Amygdala (tissue), 56 donors: ENCODE measurements at places on chromosomes 1 and 21.

GRCh38 chr1:168179438-168180147 is 831 bp downstream of the TIPRL start:
- no peak for DNase-seq

- no peak for DNase-seq
These were observed 1.1 kb upstream of the GRHL3 start for GRCh38 chr1:24317956-24318614.

- DNase-seq, result no peak
These were observed 114.6 kb downstream of the LIPI start for GRCh38 chr21:14096172-14096571.

DNA sequence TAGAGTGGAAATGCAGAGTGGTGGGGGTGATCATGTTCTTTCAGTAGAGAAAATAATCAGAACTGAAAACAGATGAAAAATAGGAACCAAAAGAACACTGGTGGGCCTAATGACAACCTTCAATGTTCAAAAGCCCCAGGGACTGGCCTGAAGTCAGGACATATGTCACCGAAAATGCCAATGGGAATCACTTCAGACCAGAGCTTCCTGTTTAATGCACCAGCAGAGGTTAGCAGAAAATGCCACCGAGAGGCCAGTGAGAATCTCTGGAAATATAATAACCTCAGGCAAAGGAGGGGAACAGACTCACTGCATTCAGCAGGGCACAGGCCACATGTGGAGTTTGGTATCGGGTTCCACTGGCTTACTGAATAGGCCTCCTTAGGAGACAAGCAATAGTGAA is 15.9 kb upstream of the CD58 start:
- no peak for DNase-seq

DNA sequence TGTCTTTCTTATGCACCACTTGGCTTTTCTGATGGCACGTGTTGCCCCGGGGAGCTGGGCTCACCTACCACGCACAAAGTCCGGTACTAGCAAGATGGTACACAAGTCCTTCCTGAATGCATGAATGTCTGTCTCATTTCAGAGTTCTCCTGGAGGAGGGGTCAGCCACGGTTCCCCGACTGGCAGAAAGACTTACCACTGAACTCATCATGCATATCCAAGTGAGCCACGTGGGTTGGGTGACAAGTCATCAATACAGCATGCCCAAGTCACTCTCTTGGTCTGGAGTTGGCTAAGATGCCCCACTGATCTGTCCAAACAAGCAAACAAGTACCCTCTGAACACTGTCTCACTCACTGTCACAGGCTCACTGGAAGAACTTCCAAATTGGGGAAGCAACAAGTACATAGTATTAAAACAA is 28.6 kb upstream of the MX1 start:
- no peak for DNase-seq

- no peak for DNase-seq
These were observed 7.1 kb upstream of the ITGB2 start for GRCh38 chr21:44927587-44928461.

DNA sequence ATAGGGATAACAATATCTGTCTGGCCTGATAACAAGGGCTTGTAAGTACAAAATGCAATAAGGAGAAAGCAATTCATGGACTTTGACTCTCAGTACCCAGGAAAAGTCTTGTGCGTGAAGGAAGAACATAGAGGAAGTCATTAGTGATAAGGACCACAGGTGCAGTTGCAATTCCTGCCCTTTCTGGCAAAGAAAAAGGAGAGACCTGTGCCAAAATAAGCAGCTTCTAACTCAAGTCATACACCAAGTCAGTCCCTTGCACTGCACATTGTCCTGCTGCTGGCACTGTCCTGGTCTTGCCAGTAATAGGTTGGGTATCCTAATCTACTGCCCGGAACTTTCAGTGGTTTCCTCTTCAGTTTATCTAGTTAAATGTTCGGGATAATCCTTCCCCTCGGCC is 14.8 kb upstream of the SOD1 start:
- DNase-seq, result no peak

DNA sequence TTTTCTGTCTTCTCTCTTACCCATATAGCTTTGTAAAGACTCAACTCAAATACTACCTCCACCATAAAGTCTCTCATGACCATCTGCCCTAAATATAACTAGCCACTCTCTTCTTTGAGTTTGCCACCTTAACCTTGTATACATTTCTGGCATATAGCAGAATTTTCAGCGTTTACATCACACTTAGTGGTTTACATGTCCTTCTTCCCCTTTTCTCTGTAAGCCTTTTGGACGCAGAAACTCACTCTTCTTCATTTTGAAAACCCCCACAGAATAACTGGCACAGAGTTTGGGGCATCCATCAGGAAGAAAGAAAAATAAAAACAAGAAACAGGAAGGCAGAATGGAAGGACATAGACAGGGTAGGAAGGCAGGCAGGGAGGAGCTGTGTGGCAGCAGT is 131.8 kb upstream of the DUSP10 start:
- DNase-seq, result no peak

DNA sequence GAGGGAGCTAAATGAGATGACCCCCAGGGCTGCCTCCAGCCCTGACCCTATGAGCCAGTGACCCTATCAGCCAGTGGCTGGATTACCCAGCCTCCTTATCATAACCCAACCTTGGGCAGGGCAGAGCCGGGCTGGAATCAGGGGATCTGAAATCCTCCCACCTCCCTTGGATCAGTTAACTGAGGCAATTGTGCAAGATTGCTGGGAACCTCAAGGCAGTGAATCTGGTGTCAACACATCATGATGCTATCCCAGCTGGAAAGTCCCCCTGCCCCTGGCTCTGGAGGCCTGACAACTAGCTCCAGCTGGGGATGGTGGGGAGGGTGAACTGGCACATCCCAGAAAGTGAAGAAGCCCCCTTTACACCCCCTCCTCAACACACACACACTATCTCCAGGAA is 6.4 kb upstream of the TSPAN1 start:
- DNase-seq, result no peak

DNA sequence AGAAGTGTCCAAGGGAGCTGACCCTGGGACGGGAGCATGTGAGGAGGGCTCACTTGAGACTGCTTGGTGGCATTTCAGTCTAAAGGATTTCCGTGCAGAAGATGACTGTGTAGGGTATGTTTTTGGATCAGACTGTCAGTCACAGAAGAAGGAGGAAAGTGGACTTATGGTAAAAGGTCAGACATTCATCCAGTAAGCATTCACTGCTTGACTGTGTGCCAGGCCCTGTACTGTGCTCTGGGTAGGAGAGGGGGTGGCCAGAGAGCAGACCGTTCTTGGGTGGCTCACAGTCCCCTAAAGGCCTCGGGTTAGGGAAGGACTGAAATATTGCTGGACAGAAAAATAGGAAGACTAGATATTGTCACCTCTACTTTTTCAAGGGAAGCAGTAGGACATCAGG is 2.1 kb upstream of the SERINC2 start:
- no peak for DNase-seq

GRCh38 chr1:173367136-173367535 is 110.0 kb upstream of the PRDX6 start:
- DNase-seq, result no peak

DNA sequence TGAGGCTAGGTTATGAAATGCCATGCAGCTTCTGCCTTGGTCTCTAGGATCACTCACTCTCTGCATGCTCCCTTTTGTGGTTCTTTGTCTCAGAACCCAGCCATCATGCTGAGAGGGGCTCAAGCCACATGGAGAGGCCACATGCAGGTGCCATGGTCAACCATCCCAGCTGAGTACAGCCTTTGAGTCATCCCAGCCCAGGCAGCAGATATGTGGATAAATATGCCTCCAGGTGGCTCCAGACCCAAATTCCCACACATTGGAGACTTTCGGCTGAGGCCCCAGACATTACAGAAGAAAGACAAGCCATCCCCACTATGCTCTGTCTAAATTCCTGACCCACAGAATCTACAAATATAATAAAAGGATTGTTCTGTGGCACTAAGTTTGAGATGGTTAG is 102.0 kb downstream of the LHX9 start:
- DNase-seq, result no peak

DNA sequence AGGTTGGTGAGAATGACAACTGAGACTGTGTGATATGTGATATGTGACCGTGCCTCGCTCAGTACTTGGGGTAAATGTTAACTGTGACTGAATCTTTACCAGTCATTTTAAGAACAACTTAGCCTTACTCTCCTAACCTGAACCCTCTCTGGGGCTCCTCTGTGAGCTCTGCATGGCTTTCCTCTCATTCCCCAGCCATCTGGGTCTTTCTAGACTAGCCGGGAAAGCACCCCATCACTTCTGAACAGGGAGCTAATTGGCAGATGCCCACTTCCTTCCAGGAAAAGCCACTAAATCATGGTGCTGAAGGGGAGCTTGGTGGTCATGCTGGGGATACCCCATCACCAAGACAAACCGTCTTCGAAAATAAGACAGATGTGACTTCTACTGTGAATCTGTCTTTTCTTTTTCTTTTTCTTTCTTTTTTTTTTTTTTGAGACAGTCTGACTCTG is 16.5 kb upstream of the FOXO6 start:
- no peak for DNase-seq

DNA sequence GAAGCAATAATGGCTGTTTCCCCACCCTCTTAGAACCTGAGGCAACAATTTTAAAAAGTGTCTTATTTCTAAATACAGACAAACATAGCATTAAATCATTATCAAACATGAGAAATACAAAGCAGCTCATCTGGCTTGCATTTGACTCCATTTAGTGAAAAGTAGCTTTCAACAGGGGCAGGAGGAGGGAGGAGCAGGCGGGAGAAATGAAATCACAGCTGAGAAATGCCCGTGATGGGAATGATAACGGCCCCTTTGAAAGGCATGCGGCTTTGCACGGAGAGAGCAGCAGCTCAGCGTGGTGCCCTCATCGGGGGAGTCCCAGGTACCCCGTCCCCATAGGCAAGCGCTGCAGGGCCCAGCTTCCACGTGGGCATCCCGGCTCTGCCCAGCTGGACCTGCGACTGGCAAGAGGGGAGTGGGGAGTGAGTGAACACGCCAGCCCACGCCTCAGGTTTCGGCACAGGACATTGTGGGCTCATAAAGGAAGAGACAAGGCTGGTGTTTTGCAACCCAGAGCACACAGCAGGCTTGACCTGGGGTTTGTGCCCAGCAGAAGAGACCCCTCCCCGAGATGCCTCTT is 134.6 kb downstream of the NPHP4 start:
- no peak for DNase-seq

DNA sequence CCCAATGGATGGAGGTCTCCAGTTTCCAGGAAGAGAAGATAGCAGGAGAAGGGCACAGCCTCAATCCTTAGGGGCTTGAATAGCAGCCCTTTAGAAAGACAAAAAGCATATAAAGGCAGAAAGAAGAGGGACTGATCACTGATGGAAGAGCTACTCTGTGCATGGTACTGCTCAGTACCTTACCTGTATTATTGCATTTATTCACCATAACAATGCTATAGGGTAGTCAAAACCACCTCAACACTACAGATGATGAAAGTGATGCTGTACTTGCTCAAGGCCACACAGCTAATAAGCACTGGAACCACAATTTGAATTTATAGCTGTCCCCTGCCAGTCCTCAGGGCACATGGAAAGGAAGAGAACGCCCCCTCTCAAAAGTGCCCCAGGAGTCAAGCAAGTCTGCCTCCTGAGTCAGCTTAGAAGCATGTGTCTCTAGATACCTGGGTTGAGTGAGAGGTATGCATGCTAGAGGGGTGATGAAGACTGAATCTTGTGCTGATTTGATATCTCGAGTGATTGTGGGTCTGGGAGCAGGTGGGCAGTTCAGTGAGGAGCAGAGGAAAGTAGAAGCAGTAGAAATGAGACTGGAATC is 13.6 kb downstream of the DDAH1 start:
- no peak for DNase-seq

DNA sequence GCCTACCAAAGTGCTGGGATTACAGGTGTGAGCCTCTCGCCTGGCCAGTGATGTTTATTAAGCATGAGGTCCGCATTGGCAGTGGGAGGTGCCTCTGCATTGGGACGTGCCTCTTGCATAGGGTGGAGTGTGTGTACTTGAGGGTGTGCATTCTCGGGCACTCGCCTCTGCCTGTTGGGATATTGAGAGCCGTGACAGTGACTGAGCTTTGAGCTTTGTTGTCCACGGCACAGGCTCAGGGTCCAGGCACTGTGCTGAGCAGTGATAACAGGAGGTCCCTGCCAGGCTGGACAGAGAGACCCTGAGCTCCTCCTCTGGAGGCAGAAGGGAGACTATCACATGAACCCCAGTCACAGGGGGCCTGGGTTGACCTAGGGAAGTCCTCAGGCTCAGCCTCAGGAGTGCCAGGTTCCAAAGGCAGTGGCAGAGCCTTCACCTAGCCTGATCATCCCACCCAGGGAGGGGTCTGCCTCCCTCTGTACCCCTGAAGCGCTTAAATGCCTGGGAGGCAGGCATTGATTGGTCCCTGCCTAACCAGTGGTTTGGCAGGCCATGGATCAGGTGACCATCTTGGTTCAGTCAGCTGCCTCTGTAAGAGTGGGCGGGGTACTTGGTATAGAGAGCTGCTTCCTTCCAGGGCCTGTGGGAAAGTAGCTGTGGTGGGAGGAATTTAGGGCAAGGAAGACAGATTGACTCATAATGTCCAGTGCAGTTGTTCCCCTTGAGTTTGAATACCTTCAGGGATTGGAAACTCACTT is 213.8 kb upstream of the TMEM51 start:
- no peak for DNase-seq
